ENCODE measurements at places on chromosomes 1 and 21.

DNA sequence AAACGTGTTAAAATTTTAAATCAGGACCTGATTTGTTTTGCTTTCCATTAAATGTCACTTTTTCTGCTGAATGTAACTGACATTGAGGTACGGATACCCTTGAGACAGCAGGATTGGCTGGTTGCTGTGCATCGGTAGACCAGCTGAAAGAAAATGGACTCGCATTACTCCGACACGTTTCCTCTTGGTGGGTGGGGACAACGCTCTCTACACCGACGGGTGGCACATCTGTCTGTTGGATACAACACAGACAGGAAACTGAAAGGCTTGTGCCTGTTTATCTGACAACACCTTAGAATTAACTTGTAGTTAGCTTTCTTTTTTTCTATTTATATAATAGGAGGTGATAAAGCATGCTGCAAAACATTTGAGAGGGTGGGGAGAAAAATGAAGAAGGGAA, 19.4 kb downstream of the PRPF38A start:
- DNase-seq: peak; percentile 91

GRCh38 chr1:6352138-6352563, 41.4 kb downstream of the ACOT7 start:
- no peak for DNase-seq

- DNase-seq: no peak
Measured at GRCh38 chr1:202004711-202005110, 5.7 kb upstream of the ELF3 start.

DNA sequence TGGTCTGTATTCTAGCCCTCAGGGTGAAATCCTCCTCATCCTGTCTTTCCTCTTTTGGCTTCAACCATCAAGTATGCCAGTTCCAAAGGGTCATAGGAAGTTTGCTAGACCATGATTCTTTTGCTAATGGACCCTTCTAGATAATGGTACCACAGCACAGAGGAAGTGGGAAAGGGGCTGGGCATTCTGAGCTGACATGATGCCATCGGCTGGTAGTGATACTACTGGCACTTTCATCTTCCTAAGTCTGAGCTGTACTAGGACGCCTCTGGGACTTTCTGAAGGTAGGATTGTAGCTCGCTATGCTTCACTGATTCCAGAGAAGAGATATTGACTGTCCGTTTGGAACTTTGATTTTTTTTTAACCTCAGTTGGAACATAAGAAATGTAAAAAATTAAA, 11.4 kb downstream of the FASLG start:
- DNase-seq: no peak

DNA sequence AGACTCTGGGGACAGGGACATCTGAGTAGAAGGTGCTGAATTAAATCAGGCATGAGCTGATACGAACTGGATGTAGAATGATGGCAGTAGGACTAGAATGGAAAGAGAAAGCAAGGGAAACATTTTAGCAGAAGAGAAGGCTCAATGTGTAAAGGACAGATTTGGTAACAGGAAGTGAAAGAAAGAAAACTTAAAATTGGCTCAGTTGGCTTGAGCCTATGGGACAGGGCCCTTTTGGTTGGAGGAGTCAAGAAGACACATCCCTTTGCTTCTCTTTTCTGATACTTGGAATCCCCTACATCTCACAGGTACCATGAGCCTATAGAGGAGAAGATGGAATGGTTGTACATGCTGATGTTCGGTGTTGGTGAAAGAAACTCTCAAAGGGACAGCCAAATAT, 300.6 kb upstream of the PLXNA2 start:
- DNase-seq: no peak

- DNase-seq: peak; percentile 68
Measured at GRCh38 chr1:15323351-15323988, 76.4 kb downstream of the FHAD1 start.

GRCh38 chr1:66693856-66694255, 58.4 kb upstream of the DYNLT5 start:
- no peak for DNase-seq

GRCh38 chr1:94202241-94202640, 35.1 kb downstream of the ARHGAP29 start:
- DNase-seq: no peak

DNA sequence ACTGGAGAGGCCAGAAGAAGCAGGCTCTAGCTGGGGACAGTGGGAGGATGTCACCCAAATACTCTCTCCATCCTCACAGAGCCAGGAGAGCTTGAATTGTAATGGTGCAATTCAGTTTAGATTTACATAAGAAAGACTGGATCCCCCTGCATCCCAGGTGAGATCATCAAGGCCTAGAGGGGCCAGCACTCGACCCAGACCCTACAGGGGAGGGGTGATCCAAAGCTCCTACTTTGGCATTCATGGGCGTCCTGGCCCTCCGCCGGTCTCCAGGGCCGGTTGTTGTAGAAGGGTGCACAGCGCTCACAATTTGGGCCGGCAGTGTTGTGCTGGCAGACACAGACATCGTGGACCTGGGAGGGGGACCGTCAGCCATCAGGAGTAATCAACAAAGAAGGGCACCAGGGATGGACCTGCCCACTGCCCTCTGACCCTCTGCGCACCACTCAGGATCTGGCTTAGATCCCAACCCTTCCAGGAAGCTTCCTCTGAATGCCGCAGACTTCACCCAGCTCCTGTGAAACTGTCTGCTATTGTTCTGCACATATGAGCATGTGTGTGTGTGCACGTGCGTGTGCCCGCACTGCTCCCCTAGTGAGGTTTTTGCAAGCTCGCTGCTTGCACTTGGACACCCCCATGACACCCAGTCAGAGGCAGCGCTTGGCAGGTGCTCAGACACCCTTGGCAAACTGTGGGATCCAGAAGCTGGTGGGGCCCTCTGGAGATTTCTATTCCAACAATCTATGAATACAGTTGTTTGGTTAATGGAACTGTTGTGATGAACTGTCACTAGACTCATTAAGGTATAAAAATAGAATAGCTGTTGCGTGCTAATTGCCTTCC, 21.6 kb downstream of the LAMB3 start:
- no peak for DNase-seq

GRCh38 chr1:59165353-59165752, 131.5 kb upstream of the FGGY start:
- DNase-seq: no peak

GRCh38 chr1:12629511-12629956, 11.5 kb upstream of the DHRS3 start:
- DNase-seq: no peak

DNA sequence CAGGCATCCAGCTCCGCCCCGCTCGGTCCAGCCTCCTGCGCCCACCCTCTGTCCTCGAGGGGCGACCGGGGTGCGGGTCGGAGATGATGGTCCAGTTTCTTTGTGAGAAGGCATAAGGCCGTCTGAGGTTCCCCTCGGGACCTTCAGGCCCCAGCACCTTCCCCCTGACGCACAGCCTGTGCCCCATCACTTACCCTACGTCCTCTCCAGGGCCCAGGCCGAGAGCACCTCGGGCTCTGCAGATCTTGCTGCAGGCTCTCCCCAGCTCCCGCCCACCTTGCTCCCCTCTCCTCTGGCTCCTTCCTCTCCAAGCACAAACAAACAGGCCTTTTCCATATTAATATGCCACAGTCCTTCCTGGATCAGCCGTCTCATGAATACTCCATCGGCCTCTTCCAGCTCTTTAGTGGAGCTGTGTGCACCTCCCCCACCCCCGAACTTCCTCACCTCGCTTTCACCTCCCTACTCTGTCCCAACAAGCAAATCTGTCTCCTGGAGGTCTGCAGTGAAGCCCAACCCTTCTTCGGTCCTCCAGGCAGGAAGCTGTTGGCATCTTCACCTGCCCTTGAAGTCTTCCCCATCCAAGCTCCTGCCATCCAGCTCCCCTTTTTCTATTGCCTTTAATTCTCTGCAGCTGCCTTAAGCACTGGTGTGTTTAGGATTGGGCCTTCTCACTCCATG, 448 bp upstream of the COL9A2 start:
- DNase-seq: no peak

DNA sequence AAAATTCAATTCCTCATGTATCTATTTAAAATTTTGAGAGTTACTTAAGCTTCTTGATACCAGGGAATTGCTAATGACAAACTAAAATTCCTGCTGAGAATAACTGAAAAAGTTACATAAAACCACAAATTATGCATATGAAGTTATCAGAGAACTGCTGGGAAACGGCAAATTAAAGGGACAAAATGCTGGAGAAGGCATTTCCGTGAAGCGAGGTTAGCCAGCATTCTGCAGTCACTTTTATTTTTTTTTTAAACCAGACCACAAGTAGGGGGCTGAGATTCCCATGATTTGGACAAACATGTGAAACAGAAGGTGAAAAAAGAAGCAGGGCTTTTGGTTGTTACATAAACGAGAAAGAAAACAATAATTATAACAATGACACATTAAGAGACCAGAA, 737.6 kb upstream of the CHRM3 start:
- no peak for DNase-seq

- no peak for DNase-seq
Measured at GRCh38 chr1:236727521-236727920, 41.2 kb downstream of the ACTN2 start.

DNA sequence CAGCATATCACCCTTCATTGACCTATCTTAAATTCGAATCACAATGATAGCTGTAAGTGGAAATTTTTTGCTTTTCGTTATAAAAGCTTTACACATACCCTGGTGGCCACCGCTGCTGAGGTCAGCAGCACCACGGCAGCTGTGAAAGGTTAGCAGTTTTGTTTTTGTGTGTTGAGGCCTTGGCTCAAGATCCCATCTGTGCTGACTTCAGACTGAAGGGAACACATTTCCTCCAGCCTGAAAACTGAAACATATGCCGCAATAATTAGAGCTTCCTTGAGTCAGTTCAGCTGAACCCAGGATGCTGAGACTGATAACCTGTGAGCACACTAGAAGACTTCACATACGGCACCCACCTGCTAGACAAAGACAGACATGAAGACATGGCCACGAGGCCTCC, 103.0 kb downstream of the SMYD3 start:
- no peak for DNase-seq

DNA sequence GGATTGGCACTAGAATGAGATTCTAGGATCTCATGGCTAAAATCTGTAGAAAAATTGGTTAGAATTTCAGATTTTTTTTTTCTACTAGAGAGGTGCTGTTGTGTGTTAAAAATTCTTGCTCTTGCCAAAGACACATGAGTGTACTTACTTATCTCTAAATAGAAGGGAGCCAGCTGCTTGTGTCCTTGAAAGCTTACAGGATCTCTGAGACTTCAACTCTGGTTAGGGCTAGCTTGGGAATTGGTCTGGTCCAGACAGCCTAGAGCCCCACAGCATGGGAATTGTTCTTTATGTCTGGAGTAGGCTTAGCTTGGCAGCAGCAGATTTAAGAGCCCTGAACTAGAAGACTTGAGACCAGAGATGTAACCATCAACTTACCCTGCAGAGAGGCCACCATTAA, 37.3 kb downstream of the MACO1 start:
- no peak for DNase-seq

- no peak for DNase-seq
Measured at GRCh38 chr1:19877181-19877750, 4.9 kb upstream of the OTUD3 start.

DNA sequence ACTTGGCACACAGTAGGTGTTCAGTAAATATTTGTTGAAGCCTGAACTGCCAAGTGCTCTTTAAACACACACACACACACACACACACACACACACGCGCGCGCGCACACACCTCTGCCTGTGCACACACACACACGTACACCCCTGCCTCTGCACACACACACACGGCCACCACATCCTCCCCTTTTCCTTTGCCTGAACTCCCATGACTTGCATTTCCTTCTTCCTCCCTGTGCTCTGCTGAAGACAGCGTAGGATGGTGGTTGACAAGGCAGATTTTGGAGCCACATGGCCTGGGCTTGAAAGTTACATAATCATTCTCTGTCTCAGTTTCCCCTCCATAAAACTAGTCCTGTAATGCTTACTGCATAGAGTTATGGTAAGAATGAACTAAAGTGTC, 712.3 kb downstream of the PTPRU start:
- DNase-seq: no peak

DNA sequence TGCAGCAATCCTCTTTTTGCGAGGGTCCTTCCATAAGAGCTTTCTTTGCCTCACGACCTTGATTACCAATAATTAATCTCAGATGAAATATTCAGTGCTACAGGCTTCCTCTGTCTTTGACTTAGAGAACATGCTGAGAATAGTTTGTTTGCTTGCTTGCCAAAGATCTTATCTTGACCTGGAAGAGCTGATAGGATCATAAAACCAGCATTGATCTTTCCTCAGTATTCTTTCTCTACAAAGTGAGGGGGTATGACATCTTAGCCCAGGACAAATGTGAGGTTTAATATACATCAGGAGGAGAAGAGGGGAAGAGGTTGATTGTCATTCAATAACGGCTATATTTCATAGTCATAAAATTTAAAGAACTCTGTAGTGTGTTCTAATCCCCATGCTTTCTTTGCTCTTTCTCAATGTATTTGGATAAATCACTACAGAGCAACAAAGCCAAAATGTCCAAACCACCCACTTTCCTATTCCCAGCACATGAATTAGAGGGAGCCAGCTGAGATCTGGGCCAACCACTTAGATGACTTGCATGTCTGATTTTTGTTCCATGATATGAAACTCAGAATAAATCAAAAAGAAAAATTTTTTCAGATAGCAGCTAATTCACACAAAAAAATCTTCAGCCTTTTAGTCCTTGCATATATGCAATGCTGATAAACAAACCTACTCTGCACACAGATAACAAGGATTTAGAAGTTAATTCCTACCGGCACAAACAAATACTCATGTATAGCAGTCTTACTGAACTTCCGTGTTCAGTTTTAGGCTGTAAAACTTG, 50.5 kb upstream of the IPO9 start:
- no peak for DNase-seq

DNA sequence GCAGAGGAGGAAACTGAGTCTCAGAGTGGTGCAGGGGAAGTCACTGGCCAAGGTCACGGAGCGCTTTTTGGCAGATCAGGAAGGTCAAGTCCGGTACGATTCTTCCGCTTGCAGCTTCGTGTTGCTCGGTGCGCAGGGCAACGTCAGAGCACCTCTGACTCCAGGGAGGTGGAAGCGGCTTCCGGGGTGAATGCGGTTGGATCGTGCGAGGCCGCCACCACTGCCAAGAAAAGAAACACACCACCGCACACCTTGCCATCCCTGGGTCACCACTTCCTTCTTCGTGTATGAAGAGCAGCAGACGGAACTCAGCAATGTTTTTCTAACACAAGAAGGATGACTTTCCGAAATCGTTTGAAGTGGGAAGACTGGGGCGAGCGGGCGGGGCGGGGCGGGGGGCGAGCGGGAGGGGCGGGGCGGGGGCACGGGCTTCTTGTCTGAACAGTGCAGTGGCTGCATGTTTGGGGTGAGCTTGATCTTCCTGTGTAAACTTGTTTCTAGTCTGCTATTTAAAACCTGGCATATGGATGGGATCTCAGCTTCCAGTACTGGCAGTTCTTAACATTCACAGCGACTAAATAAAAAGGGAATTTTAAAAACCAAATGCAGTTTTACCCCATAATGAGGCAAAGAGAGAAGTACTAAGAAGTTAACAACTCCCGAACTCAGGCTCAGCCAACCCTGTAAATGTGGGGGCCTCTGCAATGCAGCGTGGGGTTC, 300.0 kb downstream of the RRAGC start:
- peak; percentile 82 for DNase-seq

DNA sequence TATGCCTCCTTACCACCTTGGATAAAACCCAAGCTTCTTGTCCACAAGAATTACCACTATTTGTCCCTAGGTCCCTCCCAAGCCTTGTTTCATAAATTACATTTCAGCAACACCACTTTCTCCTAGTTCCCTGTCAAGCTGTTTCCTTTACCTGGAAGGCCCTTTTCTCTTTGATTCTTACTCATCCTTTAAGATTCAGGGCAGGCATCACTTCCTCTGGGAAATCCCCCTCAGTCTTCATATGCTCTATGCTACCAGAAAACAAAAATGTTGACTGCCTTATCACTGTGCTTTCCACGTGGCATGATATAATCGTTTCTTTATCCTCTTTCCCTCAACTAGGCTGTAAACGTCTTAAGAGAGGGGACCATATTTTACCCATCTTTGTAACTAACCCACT, 102.7 kb downstream of the LYST start:
- peak; percentile 8 for DNase-seq

Data from CD4-positive, alpha-beta T cell treated with Interleukin-4 for 4 hours (primary cell).